Stimulated activated CD4-positive, alpha-beta T cell treated with anti-CD3 and anti-CD28 coated beads, Interleukin-4, amount 100 ng/mL, for 4 hours (primary cell): ENCODE measurements at places on chromosomes 2 and 18.

DNA sequence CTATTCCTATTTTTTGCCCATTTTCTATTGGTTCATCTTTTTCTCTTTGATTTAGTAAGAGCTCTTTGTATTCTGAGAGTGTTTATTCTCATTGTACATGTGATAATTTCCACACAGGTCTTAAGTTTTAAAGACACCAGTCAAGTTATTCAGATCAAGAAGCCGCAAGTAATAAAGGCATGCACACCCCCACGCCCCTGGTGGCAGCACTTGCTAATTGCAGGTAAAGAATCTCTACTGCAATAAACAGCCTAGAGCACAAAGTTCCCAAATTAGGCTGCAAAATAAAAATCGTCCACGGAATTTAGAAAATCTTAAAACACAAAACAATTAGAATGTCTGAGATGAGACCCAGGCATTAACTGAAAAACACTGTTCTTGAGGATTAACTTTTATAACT is 45.2 kb downstream of the ST3GAL5 start:
- DNase-seq = no peak

GRCh38 chr18:79496978-79497637 is 101.4 kb downstream of the NFATC1 start:
- DNase-seq = no peak

GRCh38 chr2:157746234-157746950 is 117.7 kb upstream of the ACVR1C start:
- no peak for DNase-seq

- no peak for DNase-seq
These were observed 80.6 kb downstream of the CLIP4 start for GRCh38 chr2:29195796-29196195.

DNA sequence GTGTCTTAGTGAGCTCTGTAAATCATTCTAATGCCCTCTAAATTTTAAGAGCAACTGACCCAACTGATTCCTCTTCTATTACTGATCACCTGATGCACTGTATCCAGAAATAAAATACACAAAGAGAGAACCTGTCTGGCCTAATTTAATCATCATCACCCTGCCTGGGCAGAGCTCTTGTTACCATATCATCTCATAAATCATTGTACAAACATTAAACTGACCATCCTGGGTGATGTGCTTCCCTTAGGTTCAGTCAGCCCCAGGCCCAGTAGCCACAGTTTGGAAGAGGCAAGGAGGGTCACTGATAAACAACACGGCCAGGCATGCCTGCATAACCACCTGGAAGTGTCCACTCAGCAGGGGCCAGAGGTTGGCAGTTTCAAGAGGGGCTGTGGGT is 22.7 kb upstream of the ACMSD start:
- DNase-seq = no peak

DNA sequence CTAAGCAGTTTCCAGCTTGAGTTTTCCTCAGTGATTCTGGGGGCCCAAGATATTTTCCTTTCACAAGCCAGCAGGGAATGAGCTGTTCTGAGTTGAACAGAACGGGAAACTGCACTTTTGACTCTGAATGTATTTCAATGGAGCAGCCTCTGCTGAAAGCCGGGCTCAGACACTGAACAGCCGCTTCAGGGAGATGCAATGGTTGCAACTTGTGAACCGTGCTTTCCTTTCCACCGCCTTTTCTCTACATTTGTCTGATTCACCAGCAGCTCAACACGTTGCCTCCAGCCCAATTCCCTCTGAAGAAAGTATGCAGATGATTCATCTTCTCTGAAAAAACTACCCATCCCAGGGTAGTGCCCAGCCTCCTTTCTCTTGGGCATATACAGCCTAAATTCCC is 119.3 kb upstream of the PKDCC start:
- no peak for DNase-seq
